K562 (cell line): ENCODE measurements at places on chromosomes 3 and 15. TPM values are rescaled to one million over a fixed set of nuclear protein-coding genes. Genes with fewer than 3 reads are reported as not detected.

Gene BLM
- 43.4 and 43.9 TPM in 2 replicates for total RNA-seq

Gene CYP1A2
- total RNA-seq, result not detected in 2 replicates

Gene ZNF774
- 1.2 and 3.0 TPM in 2 replicates for total RNA-seq

Gene SLC2A2
- 0.18 TPM in 1 of 2 replicates, not detected in the other for total RNA-seq

Gene ADGRG7
- total RNA-seq, result not detected in 2 replicates

Gene OTOL1
- not detected in 2 replicates for total RNA-seq

Gene SAXO2
- total RNA-seq, result 5.7 and 8.2 TPM in 2 replicates

GRCh38 chr3:155185631-155186071 lies 105.5 kb downstream of the MME start:
- DNase-seq, result peak; percentile 12

DNA sequence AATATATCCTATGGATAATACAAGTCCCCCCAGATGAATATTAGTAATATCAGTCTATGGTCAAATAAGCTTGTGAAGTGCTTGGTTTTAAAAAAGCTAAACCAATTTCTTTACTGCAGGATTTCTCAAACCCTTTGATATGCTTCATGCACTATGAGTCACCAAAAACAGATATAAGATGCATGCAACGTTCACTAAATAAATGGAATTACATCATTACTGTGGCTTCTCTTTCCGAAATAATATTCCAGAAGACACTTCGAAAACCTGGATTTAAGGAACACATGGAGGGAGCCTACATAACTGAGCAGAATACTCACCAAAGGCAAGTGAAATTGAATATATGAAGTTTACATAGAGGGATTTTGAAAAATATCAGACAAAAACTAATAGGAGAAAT lies 126.3 kb upstream of the ABI3BP start:
- no peak for DNase-seq

GRCh38 chr15:65400760-65401610 lies 21.8 kb downstream of the IGDCC4 start:
- peak; percentile 86 for DNase-seq

DNA sequence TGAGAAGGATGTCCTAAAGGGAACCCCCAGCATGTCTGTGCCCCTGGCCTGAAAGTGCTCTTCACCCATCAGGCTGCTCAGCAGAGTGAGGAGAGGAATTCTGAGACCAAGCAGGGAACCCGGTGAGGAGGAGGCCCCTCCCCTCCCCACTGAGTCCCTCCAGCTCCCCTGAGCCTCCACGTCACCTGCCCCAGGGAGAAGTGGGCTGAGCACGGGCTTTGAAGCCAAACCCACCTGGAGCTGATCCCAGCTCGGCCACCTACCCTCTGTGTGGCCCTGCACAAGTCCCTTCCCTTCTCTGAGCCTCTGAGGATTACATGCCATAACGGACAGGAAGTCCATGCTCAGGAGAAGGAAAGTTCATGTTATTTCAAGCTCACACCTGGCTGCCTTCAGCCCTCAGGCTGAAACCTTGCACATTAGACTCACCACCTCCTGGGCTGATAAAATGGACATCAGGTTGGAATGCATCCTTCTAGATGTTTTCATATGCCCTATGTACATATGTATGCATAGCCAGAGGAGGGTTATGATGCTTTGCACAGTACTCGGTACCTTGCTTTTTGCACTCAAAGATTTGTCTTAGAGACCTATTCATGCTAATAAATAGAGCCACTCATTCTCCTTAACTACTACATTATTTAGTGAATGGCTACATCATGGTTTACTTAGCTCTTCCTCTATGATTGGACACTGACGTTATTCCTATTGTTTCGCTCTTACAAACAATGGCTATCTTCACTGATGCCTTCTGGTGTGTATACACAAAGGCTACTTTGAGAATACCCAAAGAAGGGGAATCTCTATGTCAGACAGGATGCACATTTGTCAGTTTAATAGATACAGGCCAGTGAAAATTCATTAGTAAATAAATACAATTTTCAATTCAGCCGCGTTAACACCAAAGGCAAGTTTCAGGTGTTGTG lies 31.6 kb upstream of the GATA2 start:
- DNase-seq, result no peak

GRCh38 chr3:130528120-130528519 lies 11.1 kb downstream of the COL6A6 start:
- no peak for DNase-seq

GRCh38 chr3:172323894-172324610 lies 124.2 kb downstream of the GHSR start:
- no peak for DNase-seq

DNA sequence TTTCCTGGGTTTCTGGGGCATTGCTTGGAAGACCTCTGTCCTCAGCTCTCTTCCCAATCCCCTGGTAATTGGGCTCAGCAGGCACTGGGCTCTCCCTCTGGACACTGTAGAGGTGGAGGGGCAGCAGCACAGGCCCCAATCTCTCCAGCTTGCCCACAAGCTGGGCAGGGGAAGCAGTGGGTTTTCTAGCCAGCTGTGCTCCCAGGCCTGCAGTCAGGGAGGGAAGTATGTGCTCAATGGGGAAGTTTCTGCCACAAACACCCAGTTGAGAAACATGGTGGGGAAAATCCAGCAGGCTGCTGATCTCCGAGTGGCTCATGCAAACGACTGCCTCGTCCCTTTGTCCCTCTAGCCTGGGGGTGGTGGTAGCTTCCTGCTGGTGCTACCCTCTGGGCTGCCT lies 12.8 kb upstream of the RFT1 start:
- no peak for DNase-seq

GRCh38 chr3:75101329-75102147 lies 487.1 kb upstream of the CNTN3 start:
- no peak for DNase-seq

DNA sequence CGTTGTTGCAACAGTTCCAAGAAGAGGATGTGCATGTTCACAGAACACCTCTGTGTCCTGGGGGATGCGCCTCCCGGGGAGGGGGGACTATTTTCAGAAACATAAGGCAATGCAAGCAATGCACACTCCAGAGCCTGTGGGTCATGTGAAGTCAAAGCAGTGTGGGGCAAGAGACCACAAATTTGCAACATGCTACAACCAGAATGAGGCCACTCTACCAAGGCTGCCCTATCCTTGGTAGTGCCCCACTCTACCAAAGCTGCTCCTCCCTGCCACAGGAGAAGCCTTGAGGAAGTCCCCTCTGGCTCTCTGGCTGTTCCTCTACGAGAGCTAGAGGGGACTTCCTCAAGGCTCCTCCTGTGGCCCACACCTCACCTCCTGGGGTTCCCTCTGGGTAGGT lies 8.4 kb upstream of the NR2C2 start:
- DNase-seq, result no peak

- no peak for DNase-seq
Observed at GRCh38 chr3:29156086-29156715, 124.7 kb upstream of the RBMS3 start.

DNA sequence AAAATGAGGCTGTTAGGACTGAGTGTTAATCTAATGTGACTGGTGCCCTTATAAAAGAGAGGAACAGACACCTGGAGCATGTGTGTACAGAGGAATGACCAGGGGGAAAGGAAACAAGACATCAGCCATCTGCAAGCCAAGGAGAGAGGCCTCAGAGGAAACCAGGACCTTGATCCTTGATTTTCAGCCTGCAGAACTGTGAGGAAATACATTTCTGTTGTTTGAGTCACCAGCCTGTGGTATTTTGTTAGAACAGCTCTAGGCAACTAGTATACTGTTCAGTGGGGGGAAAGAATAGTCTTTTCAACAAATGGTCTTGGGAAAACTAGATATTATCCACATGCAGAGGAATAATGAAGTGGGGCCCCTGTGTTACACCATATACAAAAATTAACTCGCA lies 80.6 kb downstream of the CCR1 start:
- no peak for DNase-seq

GRCh38 chr15:78732634-78733033 lies 78.6 kb downstream of the ADAMTS7 start:
- no peak for DNase-seq

GRCh38 chr3:186640473-186640818 lies 247 bp downstream of the FETUB start:
- DNase-seq, result no peak

DNA sequence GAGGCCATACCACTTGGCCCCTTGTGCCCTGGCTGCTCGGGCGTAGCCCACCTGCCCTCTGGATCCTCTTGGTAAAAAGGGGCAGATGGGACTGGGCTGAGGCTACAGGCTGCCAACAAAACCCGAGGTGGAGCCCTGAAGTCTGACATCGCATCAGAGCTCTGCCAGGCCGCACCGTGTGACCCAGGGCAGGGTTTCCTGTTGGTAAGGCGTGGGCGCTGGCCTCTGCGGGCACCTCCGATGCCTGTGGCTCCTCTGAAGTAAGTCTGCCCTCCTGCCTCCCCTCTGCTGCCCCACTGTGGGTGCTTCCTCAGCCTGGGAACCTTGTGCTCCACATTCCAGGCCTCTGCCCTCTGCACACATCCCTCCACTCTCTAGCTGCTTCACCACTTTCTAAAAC lies 8.9 kb downstream of the CHDH start:
- no peak for DNase-seq

GRCh38 chr3:16433701-16434151 lies 79.8 kb downstream of the RFTN1 start:
- DNase-seq, result no peak

GRCh38 chr3:177811835-177812234 lies 614.6 kb upstream of the TBL1XR1 start:
- no peak for DNase-seq

GRCh38 chr3:136920904-136921611 lies 36.7 kb upstream of the IL20RB start:
- DNase-seq, result no peak

GRCh38 chr3:140809316-140809715 lies 131.5 kb downstream of the TRIM42 start:
- no peak for DNase-seq

DNA sequence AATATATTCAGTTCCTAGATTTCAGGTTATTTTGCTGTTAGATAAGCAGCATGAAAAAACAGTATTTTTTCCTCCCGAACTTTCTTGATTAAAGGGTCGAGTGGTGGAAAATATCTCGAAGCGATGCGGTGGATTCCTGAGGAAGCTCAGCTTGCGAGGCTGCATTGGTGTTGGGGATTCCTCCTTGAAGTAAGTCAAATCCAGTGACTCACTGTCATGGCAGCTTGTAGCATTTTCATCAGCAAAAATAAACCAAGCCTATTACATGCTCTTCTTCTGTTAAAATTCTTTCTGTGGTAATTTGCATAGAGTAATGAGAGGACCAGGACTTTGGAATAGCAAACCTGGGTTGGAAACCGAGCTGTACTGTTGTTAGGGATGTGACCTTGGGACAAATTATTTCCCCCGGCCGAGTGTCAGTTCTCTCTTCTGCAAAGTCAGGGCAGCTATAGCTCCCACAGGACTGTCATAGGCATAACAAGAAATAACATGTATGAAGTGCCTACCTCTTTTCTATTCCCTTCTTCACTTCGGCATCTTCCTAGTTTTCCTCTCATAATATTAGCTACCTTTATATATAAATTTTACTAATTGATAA lies 75.6 kb downstream of the UBP1 start:
- DNase-seq, result no peak

DNA sequence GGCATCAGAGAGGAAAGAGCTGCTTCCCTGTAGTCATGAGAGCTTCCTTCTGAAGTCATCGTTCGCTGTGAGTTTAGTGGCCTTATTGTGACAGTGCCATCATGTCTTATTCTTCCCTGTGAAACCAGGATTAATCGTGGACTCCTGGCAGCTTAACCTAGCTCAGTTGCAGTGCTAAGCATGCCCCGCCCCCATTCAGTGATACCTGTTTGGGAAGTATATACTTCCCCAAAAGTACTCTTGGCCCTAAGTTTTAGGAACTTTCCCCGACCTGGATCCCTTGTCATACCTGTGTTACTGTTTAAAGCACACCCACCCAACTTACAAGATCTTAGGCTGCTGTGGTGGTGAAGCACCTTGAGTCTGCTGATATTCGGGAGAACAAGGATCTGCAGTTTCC lies 32.1 kb upstream of the TIMP4 start:
- DNase-seq, result no peak

DNA sequence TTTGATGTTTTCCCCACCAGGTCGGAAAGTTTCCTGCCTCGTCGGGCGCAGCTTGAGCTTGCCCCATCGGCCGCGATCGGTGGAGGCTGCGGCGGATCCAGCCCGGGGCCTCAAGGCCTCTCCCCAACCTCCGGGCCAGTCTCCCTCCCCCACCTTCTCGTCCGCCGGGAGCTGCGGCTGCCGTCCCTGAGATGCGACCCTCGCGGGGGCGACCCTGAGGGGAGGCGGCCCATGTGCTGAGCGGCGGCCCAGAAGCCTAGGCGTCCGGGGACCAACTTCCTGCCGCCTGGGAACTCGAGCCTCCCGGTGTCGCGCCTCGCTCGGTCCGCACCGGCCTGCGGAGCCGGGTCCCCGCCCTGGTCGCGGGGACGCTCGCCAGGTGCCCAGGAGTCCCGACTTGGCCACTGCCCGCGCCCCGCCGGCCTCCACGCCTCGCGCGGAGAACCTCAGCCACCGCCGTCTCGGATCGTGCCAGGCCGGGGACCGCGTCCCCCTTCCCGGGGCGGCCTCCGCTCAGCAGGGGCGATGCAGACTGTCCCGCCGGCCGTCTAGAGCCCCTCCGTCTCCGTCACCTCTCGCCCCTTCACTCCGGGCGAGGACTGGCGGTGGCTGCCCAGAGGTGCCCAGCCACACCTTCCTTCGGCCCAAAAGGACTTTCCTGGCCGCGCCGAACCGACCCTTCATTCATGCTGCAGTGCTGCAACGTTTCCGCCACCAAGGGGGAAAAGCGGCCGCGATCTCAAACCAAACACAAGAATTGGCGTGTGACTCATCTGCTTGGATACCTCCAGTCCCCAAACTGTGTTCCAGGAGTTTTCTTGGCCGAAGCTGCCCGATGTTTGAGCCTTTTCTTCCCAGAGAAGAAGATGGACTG lies 656 bp downstream of the SLMAP start:
- DNase-seq, result peak; percentile 55

GRCh38 chr3:111882799-111883198 lies 23.7 kb downstream of the PHLDB2 start:
- no peak for DNase-seq

GRCh38 chr15:84750583-84751092 lies 2.2 kb downstream of the ZNF592 start:
- DNase-seq, result peak; percentile 74

GRCh38 chr3:45819543-45819942 lies 22.4 kb downstream of the LZTFL1 start:
- no peak for DNase-seq

GRCh38 chr3:176632925-176633324 lies 564.4 kb downstream of the TBL1XR1 start:
- DNase-seq, result no peak

DNA sequence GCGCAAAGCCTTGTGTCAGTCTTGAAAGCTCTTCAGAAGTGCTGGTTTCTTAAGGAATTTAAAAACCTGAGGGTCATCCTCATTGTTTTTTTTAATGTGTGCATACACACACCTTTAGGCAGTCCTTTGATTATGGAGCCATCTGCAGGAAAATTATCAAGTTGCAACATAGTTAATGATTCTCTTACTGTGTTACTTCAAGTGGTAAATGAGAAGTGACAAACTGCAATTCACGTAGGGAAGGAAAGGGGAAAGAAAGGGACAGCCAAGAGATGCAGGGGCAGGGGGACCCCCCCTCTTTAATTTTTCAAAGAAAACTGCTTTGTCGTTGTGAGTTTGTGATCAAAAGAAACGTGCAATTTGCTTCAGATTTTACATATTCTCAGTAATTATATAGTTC lies 162.4 kb upstream of the CGNL1 start:
- DNase-seq, result no peak

GRCh38 chr15:92901072-92901761 lies 1.1 kb downstream of the CHD2 start:
- no peak for DNase-seq

- no peak for DNase-seq
Observed at GRCh38 chr3:9806688-9807589, 3.1 kb upstream of the TTLL3 start.
